ENCODE measurements at places on chromosomes 12 and 14. TPM values are rescaled to one million over a fixed set of nuclear protein-coding genes. Genes with fewer than 3 reads are reported as not detected.

GRCh38 chr14:91649930-91650329 is 82.0 kb downstream of the CATSPERB start:
- H3K4me1 ChIP-seq, result no peaks in the 10 kb centered on the region
- no peak for DNase-seq
- H3K4me3 ChIP-seq, result no peak overlapping the region
- no peak overlapping the region for H3K27ac ChIP-seq
- H3K36me3 ChIP-seq, result no peaks in the 10 kb centered on the region
- no peaks in the 10 kb centered on the region for H3K27me3 ChIP-seq

- H3K4me1 ChIP-seq, result no peaks in the 10 kb centered on the region
- no peaks in the 10 kb centered on the region for H3K27me3 ChIP-seq
- H3K4me3 ChIP-seq, result no peak overlapping the region
- no peak overlapping the region for H3K27ac ChIP-seq
Measured at GRCh38 chr12:117567644-117568216, 206.3 kb upstream of the NOS1 start.

GRCh38 chr12:67280572-67280971 is 11.4 kb downstream of the CAND1 start:
- no peak overlapping the region for H3K27ac ChIP-seq
- H3K36me3 ChIP-seq, result peaks cover 24% of the 10 kb centered on the region
- no peaks in the 10 kb centered on the region for H3K27me3 ChIP-seq
- H3K4me3 ChIP-seq, result no peak overlapping the region
- DNase-seq, result no peak
- no peaks in the 10 kb centered on the region for H3K4me1 ChIP-seq

DNA sequence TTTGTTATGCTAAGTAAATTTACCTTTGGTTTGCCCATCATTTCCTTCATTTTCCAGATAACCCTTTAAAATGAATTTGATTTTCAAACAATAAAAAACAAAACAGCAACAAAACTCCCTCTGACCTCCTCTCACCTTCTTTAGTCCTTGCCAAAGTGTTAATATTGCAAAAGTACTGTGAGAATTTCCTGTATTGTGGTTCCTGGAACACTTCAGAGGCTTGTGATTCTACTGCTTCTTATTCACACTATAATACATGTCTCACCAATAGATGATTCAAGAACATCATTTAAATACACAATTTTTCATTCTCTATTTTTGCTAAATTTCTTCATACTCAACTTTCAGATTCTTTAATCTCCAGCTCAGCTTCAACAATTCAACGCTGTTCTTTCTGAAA is at the start of gene KLRD1:
Gene KLRD1 (plus strand): TSS at position 241 of the 400 bp plus-strand sequence. CDS start 208 bp downstream, outside the sequence.
- no peaks in the 10 kb centered on the region for H3K27me3 ChIP-seq
- H3K4me1 ChIP-seq, result peaks cover 23% of the 10 kb centered on the region
- H3K4me3 ChIP-seq, result peak within 1 kb of the TSS; percentile 87
- H3K27ac ChIP-seq, result peak within 1 kb of the TSS; percentile 84
- DNase-seq, result peak; percentile 54

- no peak overlapping the region for H3K27ac ChIP-seq
- H3K4me1 ChIP-seq, result no peaks in the 10 kb centered on the region
- DNase-seq, result no peak
- no peak overlapping the region for H3K4me3 ChIP-seq
- H3K36me3 ChIP-seq, result no peaks in the 10 kb centered on the region
Measured at GRCh38 chr12:108065069-108065468, 64.0 kb upstream of the WSCD2 start.

- H3K27ac ChIP-seq, result no peak overlapping the region
- no peaks in the 10 kb centered on the region for H3K27me3 ChIP-seq
- H3K36me3 ChIP-seq, result no peaks in the 10 kb centered on the region
- no peaks in the 10 kb centered on the region for H3K4me1 ChIP-seq
- no peak for DNase-seq
Measured at GRCh38 chr14:97827746-97828145, 1030.6 kb downstream of the VRK1 start.

GRCh38 chr14:21921453-21921852 is 247.8 kb upstream of the OR4E1 start:
- H3K27me3 ChIP-seq, result no peaks in the 10 kb centered on the region
- H3K36me3 ChIP-seq, result no peaks in the 10 kb centered on the region
- H3K4me1 ChIP-seq, result peaks cover 18% of the 10 kb centered on the region
- no peak for DNase-seq

GRCh38 chr12:46832130-46832704 is 6.4 kb upstream of the SLC38A4 start:
- DNase-seq, result no peak
- peaks cover 30% of the 10 kb centered on the region for H3K27me3 ChIP-seq
- no peaks in the 10 kb centered on the region for H3K36me3 ChIP-seq
- no peak overlapping the region for H3K27ac ChIP-seq
- H3K4me3 ChIP-seq, result no peak overlapping the region

GRCh38 chr12:118371321-118372282 is 1.1 kb downstream of the TAOK3 start:
- no peaks in the 10 kb centered on the region for H3K36me3 ChIP-seq
- H3K4me1 ChIP-seq, result peaks cover 26% of the 10 kb centered on the region
- H3K27me3 ChIP-seq, result no peaks in the 10 kb centered on the region
- DNase-seq, result peak; percentile 38
- peak overlapping the region; percentile 98 for H3K4me3 ChIP-seq
- no peak overlapping the region for H3K27ac ChIP-seq

GRCh38 chr12:54526812-54527630 is 22.4 kb upstream of the PDE1B start:
- H3K4me1 ChIP-seq, result no peaks in the 10 kb centered on the region
- no peak overlapping the region for H3K4me3 ChIP-seq
- DNase-seq, result peak; percentile 17
- H3K27ac ChIP-seq, result no peak overlapping the region
- H3K27me3 ChIP-seq, result no peaks in the 10 kb centered on the region

DNA sequence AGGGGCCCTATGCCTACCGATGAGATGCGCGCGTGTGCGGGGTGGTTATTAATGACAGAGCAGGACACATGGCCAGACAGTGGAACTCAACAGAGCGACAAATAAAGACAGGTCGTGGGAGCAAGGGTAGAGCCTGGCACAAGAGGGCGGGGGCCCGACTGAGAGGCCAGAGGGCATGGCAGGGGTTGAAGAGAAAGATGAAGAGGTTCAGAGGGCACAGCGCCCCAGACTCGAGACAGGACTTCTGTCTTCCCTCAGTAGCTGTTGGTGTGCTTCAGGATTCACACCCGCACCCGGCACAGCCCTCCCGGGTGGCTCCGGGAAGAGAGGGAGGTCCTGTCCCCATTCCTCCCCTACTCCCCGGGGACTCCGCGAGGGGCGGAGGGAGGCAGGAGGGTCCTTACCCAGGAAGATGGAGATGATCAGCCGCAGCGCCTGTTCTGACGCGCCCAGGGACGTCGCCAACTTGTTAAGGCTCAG is 366 bp downstream of the LPCAT3 start:
- H3K4me3 ChIP-seq, result peak overlapping the region; percentile 92
- H3K27ac ChIP-seq, result peak overlapping the region; percentile 93
- no peak for DNase-seq
- H3K36me3 ChIP-seq, result no peaks in the 10 kb centered on the region
- no peaks in the 10 kb centered on the region for H3K27me3 ChIP-seq
- peaks cover 11% of the 10 kb centered on the region for H3K4me1 ChIP-seq

The TMEM132C gene
- total RNA-seq, result 0.41 TPM
